ENCODE measurements at places on chromosomes 16 and 17. TPM values are rescaled to one million over a fixed set of nuclear protein-coding genes. Genes with fewer than 3 reads are reported as not detected.

GRCh38 chr17:15350777-15351477, 9.5 kb upstream of the TEKT3 start:
- DNase-seq = no peak

ABCA5 gene
- 45.2 TPM for total RNA-seq

E4F1 gene
- 47.0 TPM for total RNA-seq

DNA sequence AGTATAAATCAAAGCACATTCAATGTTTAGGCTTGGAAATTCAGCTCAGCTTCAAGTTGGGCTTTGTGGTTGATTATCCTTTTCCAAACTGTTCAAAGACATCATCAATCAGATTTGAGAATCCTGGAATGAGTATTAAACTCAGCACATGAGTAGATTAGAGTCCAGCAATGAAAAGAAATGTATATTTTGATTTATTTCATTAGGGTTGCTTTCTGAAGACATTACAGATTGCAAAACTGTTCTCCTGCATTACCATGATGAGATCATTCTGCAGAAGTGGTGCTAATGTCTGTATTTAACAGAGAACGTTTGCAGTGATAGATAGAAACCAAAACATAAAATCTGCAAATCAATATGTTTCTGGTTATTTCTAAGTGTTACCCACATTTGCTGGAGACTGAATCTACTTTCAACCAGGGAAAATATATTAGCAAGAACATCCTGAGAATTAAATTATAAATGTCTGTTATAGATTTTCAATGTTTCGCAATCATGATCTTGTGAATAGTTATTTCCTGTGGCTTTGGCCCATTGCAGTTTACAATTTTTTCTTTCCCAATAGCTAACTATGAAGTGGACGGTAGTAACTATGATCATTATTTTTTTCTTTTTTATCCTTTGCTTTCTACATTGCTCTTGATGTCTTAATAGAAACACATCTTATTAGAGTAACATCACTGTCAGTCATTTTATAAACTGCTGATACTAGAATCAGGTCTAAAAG, 1125.7 kb upstream of the GOT2 start:
- no peak for DNase-seq

PLXDC1 gene
- total RNA-seq = 74.9 TPM

PIGS gene
- total RNA-seq = 63.0 TPM

QRICH2 gene
- total RNA-seq = 3.4 TPM

- DNase-seq = no peak
These were observed 75.0 kb upstream of the WSB1 start for GRCh38 chr17:27218719-27219488.

SLC38A10 gene
- total RNA-seq = 82.3 TPM

DNA sequence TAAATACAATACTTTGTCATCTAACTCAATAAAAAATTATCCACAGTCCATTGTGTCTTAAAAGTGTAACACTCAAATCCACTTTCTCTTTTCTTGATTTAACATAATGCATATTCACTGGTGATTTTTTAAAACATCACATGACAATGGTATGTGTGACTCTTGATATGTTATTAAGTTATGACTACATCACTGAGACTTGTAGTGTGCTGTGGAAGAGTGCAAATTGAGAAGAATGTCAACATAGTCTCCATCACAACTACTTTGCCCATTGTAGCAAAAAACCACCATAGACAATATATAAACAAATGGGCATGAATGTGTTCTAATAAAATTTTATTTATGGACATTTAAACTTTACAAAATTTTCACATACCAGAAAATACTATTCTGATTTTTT, 380.7 kb upstream of the PMFBP1 start:
- no peak for DNase-seq

CBX1 gene
- total RNA-seq = 31.5 TPM

DNA sequence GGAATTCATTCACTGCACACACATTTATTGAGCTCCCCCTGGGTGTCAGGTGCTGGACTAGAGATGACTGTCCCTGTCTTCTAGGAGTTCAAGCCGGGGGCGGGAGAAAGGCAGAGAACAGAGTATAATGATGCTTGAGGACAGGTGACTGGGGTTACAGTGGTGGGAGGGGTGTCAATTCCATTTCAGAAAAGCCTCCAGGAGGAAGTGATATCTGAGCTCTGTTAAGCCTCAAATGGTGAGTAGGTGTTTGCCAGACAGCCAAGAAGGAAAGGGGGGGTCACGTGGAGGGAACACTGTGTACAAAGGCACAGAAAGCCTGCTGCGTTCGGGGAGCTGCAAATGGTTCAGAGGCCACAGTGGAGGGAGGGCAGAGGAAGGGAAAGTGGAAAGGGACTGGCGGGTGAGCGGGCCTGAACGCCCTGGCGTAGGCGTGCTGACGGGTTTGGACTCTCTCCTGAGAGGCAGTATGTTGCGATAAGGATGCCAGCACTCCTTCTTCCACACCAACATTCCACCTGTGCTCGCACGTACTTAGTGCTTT, 9.7 kb upstream of the NXPH3 start:
- DNase-seq = no peak

Data from T-cell (primary cell).